ENCODE measurements at places on chromosomes 2 and 18. TPM values are rescaled to one million over a fixed set of nuclear protein-coding genes. Genes with fewer than 3 reads are reported as not detected.

GRCh38 chr2:212730994-212731393, 192.4 kb upstream of the ERBB4 start:
- no peak for DNase-seq

GRCh38 chr2:219078126-219078525, 17.4 kb upstream of the IHH start:
- DNase-seq, result no peak

DNA sequence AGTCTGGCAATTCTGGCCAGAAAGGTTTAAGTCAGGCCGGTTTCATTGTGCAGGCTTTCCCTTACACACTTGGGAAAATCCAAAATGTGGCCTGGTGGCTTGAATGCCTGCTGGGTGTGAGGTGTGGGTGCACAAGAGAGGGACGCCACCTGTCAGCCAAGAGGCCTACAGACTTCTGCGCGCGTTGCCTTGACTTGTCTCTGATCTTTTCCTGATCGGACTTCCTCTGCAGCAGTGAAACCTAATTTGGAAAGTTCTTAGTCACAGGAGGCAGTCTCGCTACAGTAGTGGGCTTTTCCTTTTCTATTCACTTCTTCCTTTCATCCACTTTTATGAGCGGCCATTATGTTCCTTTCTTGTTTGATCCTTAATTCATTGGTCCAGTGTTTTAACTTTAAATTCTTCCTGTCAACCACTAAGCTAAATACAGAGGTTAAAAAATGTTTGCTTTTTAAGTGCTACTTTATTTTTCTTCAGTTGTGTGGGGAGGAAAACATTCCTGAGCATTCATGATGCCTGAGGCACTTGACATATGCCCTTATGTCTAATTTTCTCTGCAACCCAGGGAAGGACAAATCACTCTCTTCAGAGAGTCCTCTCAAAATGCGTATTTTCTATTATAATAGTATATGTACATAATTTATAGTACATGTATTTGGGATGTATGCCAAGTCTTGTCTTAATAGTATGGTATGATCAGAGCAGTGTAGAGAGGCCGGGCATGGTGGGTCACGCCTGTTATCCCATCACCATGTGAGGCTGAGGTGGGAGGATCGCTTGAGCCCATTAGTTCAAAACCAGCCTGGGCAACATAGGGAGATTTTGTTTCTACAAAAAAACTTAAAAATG, 128.9 kb downstream of the WDSUB1 start:
- peak; percentile 71 for DNase-seq

DNA sequence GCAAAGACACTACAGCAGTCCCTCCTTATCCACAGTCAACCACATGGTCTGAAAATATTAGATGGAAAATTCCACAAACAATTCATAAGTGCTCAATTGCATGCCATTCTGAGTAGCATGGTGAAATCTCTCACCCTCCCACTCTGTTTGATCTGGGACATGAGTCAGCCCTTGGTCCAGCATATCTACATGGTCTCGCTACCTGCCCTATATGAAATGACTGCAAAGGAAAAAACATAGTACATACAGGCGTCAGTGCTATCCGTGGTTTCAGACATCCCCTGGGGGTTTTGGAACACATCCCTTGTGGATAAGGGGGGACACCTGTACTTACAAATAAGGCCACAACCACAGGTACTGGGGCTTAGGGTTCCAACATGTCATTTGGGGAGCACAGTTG, 73.7 kb downstream of the CABLES1 start:
- no peak for DNase-seq

CNTNAP5 gene
- not detected for total RNA-seq

ZAP70 gene
- total RNA-seq, result 0.13 TPM

RAB27B gene
- not detected for total RNA-seq

Data from dermis microvascular lymphatic vessel endothelial cell (primary cell).